ENCODE measurements at places on chromosomes 7 and 10. TPM values are rescaled to one million over a fixed set of nuclear protein-coding genes. Genes with fewer than 3 reads are reported as not detected.

GRCh38 chr10:108735380-108735779, 1187.9 kb downstream of the XPNPEP1 start:
- no peaks in the 10 kb centered on the region for H3K27me3 ChIP-seq
- no peak overlapping the region for H3K27ac ChIP-seq
- no peak for DNase-seq
- H3K36me3 ChIP-seq, result no peaks in the 10 kb centered on the region

DNA sequence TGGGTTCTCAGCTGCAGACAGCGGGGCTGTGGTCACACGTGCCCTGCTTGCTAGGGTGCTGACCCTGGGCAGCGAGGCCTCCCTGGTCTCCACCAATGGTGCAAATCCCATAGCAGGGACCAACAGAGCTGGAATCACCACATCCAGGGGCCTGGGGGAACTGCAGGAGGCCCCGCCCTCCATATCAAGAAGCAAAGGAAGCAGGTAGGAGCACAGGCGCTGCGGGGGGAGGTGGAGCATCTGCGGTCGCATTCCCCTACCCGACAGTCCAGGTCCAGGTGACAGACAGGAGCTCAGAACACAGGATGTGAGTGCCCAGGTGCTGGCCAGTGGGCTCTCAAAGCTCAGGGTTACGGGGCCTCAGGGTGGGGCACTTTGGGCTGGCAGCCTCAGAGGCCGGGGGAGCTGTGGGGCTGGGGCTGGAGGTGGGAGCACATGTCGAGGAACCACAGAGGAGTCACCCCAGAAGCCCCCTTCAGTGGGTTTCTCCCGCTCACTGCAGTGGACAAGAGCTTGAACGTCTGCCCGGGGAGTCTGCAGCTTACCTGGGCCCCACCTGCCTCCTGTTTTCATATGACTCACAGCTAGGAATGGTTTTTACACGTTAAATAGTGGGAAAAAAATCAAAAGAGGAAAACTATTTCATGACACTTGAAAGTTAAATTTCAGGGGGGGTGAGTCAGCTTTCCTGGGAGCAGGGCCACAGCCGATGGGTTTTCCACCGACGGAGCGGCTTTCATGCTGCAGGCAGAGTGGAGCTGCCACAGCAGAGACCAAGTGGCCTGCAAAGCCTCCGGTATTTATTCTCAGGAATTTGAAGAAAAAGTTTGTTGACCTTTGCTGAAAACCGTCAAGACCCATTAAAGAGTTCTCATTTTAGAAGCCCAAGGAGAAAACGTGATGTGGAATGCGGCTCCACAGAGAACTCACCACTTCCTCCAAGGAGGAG, 148.7 kb upstream of the PPP2R2D start:
- no peaks in the 10 kb centered on the region for H3K36me3 ChIP-seq
- H3K27me3 ChIP-seq, result no peaks in the 10 kb centered on the region
- no peaks in the 10 kb centered on the region for H3K4me1 ChIP-seq
- H3K4me3 ChIP-seq, result no peak overlapping the region

DNA sequence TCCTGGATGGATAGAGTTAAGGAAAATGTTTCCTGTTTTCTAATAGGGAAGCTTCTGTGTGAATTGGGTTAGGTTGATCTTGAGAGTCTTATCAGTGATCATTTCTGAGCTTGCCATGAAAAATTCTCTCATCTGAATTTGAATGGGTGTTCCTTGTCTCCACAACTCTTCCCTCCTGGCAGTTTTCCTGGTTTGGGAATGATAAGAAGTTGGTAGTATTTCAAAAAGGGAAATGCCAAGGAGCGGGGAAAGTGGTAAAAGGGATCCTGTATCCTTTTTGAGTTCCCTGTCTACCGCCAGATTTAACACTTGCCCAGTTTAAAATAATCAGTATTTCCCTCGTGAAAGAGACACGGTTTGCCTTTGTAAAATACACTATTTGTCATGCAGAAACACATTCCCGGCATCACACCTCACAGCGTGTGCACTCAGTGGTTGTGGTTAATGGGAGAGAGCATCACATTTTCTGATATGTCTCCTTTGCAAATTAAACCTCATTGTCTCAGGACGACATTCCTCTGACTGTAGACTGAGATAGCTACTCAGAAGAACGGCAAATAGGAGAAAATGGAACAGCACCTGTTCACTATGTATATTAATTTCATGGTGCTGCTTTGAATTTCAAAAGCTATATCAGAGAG, 113.2 kb upstream of the IFRD1 start:
- DNase-seq, result no peak
- peaks cover 9% of the 10 kb centered on the region for H3K36me3 ChIP-seq
- no peak overlapping the region for H3K27ac ChIP-seq
- no peaks in the 10 kb centered on the region for H3K4me1 ChIP-seq

- no peak for DNase-seq
- H3K4me3 ChIP-seq, result no peak overlapping the region
- H3K36me3 ChIP-seq, result no peaks in the 10 kb centered on the region
These were observed 12.9 kb downstream of the SGCE start for GRCh38 chr7:94642838-94643653.

- no peak overlapping the region for H3K4me3 ChIP-seq
- peaks cover 65% of the 10 kb centered on the region for H3K36me3 ChIP-seq
- no peak for DNase-seq
- no peaks in the 10 kb centered on the region for H3K27me3 ChIP-seq
- H3K4me1 ChIP-seq, result no peaks in the 10 kb centered on the region
These were observed 13.5 kb upstream of the NFKB2 start for GRCh38 chr10:102381983-102382382.

DNA sequence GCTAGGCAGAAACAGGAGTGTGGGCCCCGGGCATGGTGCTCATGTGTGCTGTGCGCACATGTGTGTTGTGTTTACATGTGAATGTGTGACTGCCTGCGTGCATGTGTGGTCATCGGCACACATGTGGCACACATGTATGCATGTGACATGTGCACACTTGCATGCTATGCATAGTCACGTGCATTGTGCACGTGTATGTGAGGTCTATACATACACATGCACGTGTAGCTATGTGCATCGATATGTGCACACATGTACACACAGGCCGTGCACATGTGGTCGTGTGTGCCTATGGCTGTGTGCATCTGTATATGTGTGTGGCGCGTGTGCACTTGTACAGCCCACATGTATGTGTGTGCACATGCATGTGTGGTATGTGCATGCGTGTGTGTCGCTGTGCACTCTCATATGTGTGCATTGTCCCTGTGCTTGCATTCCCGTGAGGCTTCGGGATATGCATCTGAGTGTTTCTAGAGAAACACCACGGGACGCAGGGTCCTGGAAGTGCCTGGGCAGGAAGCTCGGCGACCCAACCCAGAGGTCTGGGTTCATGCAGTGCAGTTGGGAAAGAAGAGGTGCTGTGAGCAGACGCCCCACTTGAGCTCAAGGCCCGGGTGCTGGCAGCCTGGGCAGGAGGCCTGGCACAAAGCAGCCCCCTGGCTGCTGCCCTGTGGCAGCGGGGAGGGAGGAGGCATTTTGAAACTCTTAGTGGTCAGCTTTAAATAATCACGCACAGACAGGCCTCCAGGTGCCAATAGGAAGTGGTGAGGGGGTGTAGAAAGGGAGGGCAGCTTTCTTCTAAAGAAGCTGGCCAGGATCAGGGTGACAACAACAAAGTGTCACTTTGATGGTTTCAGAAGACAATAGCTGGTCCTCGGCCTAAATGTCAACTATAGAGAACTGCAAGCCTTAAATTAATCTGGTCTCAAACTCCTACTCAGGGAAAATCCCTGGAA, 410.0 kb upstream of the MGMT start:
- no peak for DNase-seq
- H3K4me1 ChIP-seq, result no peaks in the 10 kb centered on the region
- no peaks in the 10 kb centered on the region for H3K36me3 ChIP-seq

DNA sequence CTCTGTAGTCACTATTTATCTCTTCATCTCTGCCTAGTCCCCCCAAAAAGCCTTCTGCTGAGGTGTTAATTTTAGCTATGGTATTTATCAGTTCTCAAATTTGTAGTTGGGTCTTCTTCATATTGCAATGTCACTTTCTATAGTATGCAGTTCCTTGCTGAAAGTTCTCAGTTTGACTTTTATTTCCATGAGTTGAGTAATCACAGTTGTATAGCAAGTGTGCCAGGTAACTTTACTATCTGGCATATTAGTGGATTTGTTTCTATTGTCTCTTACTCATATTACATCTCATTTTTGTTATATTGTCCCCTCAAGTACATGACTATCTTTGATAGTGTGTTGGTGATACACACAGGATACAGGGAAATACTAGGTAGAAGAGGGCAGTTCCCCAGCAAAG, 152.8 kb downstream of the CUBN start:
- H3K27ac ChIP-seq, result no peak overlapping the region
- H3K27me3 ChIP-seq, result no peaks in the 10 kb centered on the region
- H3K4me1 ChIP-seq, result no peaks in the 10 kb centered on the region
- DNase-seq, result no peak
- no peak overlapping the region for H3K4me3 ChIP-seq

GRCh38 chr7:30023524-30023923, 3.0 kb downstream of the FKBP14 start:
- H3K27ac ChIP-seq, result no peak overlapping the region
- H3K4me1 ChIP-seq, result peaks cover 16% of the 10 kb centered on the region
- H3K27me3 ChIP-seq, result no peaks in the 10 kb centered on the region

GRCh38 chr10:92590623-92591549, 2.0 kb upstream of the KIF11 start:
- no peaks in the 10 kb centered on the region for H3K27me3 ChIP-seq
- H3K4me3 ChIP-seq, result peak overlapping the region; percentile 70
- DNase-seq, result no peak
- peak overlapping the region; percentile 96 for H3K27ac ChIP-seq
- peaks cover 12% of the 10 kb centered on the region for H3K4me1 ChIP-seq
- H3K36me3 ChIP-seq, result no peaks in the 10 kb centered on the region

- no peak for DNase-seq
- H3K4me1 ChIP-seq, result no peaks in the 10 kb centered on the region
- no peaks in the 10 kb centered on the region for H3K36me3 ChIP-seq
- no peak overlapping the region for H3K27ac ChIP-seq
- H3K4me3 ChIP-seq, result no peak overlapping the region
These were observed 41.8 kb downstream of the PNLIPRP3 start for GRCh38 chr10:116469437-116469836.

GRCh38 chr7:47792521-47793121, 155.6 kb downstream of the PKD1L1 start:
- no peak overlapping the region for H3K27ac ChIP-seq
- H3K4me3 ChIP-seq, result no peak overlapping the region
- H3K36me3 ChIP-seq, result no peaks in the 10 kb centered on the region

- H3K36me3 ChIP-seq, result no peaks in the 10 kb centered on the region
- no peak overlapping the region for H3K4me3 ChIP-seq
- no peak for DNase-seq
- no peaks in the 10 kb centered on the region for H3K4me1 ChIP-seq
- no peak overlapping the region for H3K27ac ChIP-seq
- H3K27me3 ChIP-seq, result no peaks in the 10 kb centered on the region
These were observed 24.6 kb downstream of the NAMPT start for GRCh38 chr7:106260136-106260561.

- H3K27ac ChIP-seq, result peak overlapping the region; percentile 77
- H3K4me3 ChIP-seq, result peak overlapping the region; percentile 44
- no peaks in the 10 kb centered on the region for H3K36me3 ChIP-seq
- H3K4me1 ChIP-seq, result peaks cover 26% of the 10 kb centered on the region
- DNase-seq, result no peak
- H3K27me3 ChIP-seq, result no peaks in the 10 kb centered on the region
These were observed 22.3 kb downstream of the MDFIC start for GRCh38 chr7:114943953-114944744.

DNA sequence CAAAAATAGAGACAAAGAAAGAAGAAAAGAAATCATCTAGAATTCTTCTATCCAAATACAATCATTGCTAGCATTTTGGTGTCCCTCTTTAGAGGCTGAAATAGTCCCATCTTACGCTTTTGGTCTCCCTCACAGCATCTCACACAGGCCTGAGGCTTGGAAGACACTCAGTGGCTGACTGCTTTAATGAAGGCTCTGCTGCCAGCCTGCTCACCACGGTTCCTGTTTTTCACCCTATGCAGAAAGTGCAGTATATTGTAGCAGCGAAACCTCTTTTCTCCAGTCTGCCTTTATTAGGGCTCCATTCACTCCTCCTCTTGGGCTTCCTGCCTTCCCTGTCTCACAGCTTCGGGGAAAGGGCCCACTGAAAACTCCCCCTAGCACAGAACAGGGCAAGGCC, 102.2 kb downstream of the JCAD start:
- DNase-seq, result no peak
- H3K27me3 ChIP-seq, result no peaks in the 10 kb centered on the region
- no peak overlapping the region for H3K27ac ChIP-seq
- no peaks in the 10 kb centered on the region for H3K4me1 ChIP-seq

- no peaks in the 10 kb centered on the region for H3K4me1 ChIP-seq
- no peak overlapping the region for H3K4me3 ChIP-seq
- H3K27me3 ChIP-seq, result no peaks in the 10 kb centered on the region
- no peaks in the 10 kb centered on the region for H3K36me3 ChIP-seq
- DNase-seq, result no peak
- no peak overlapping the region for H3K27ac ChIP-seq
These were observed 35.7 kb upstream of the DMBT1 start for GRCh38 chr10:122524811-122525210.

DNAAF5 gene
- total RNA-seq, result 17.4 TPM

SLC16A12 gene
- total RNA-seq, result 1.5 TPM

TCAF2 gene
- 0.83 TPM for total RNA-seq

NRG3 gene
- total RNA-seq, result 2.2 TPM

HK1 gene
- 74.9 TPM for total RNA-seq

LRRN3 gene
- total RNA-seq, result 0.41 TPM
